ENCODE measurements at places on chromosomes 7 and 10. TPM values are rescaled to one million over a fixed set of nuclear protein-coding genes. Genes with fewer than 3 reads are reported as not detected.

GRCh38 chr10:116716381-116716780 lies 26.0 kb downstream of the HSPA12A start:
- DNase-seq, result no peak
- H3K27me3 ChIP-seq, result no peaks in the 10 kb centered on the region
- no peaks in the 10 kb centered on the region for H3K36me3 ChIP-seq
- no peak overlapping the region for H3K27ac ChIP-seq
- peaks cover 31% of the 10 kb centered on the region for H3K4me1 ChIP-seq
- H3K4me3 ChIP-seq, result no peak overlapping the region

GRCh38 chr7:30656006-30656957 lies 26.0 kb downstream of the CRHR2 start:
- no peaks in the 10 kb centered on the region for H3K36me3 ChIP-seq
- no peak for DNase-seq
- no peaks in the 10 kb centered on the region for H3K27me3 ChIP-seq
- no peak overlapping the region for H3K4me3 ChIP-seq
- no peaks in the 10 kb centered on the region for H3K4me1 ChIP-seq

Gene ZNF786
- 9.5 TPM for total RNA-seq

- H3K27ac ChIP-seq, result peak overlapping the region; percentile 86
- no peaks in the 10 kb centered on the region for H3K27me3 ChIP-seq
- H3K36me3 ChIP-seq, result no peaks in the 10 kb centered on the region
- peak overlapping the region; percentile 12 for H3K4me3 ChIP-seq
- H3K4me1 ChIP-seq, result peaks cover 21% of the 10 kb centered on the region
Observed at GRCh38 chr7:43904533-43905208, 1.7 kb downstream of the URGCP start.

Gene CNNM1
- not detected for total RNA-seq

DNA sequence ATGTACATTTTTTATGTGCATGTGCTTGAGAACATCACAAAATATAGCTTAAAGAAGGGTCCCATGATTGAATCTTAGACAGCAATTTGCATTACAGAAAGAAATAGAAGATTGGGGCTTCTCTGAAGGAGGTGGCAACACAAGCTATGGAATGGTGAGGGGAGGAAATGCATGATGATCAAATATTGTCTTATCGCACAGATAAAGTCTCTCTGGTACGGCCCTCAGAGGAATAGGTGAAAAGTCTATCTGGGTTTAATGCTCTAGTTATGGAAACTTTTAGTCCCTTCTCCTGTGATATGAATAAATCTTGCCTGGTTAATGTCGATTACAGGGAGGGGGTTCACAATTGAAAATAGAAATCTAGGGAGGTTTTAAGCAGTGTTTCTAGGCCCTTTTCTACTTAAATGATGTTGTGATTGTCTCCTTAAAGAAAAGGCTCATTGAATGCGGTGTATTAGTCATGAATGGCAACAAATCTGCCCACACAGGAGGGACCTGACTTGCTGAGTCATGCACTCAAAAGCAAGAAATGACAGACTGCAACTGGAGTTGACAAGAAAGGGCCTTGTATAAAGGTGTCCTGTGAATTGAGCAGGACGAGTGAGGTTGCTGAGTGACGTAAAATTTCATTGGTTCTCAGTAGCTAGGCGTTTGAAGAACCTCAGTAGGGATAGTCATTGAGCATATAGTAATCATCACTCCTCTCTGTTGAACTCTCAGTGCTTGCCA lies 133.4 kb upstream of the CSTF2T start:
- DNase-seq, result no peak
- H3K27me3 ChIP-seq, result no peaks in the 10 kb centered on the region
- H3K4me3 ChIP-seq, result no peak overlapping the region
- H3K27ac ChIP-seq, result no peak overlapping the region
- no peaks in the 10 kb centered on the region for H3K4me1 ChIP-seq

DNA sequence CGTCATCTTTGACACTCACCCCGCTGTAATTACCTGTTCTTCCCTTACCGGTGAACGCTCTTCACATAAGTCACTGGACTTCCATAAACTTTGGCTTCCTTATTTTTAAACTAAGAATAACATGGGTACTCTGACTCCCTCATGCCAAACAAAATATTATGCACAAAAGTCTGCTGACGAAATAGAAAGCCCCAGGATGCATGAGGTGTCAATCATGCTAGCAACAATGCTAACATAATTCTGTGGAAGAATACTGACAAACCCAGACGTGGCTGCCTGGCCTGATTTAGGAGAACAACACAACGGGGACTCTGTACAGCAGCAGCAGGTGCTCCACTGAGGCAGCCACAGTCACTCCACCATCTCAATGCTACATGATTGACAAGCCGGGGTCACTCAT lies 137.5 kb downstream of the CCDC71L start:
- DNase-seq, result no peak
- no peaks in the 10 kb centered on the region for H3K27me3 ChIP-seq
- no peak overlapping the region for H3K27ac ChIP-seq
- H3K4me3 ChIP-seq, result no peak overlapping the region
- no peaks in the 10 kb centered on the region for H3K36me3 ChIP-seq

- DNase-seq, result no peak
- H3K4me1 ChIP-seq, result peaks cover 15% of the 10 kb centered on the region
- no peaks in the 10 kb centered on the region for H3K36me3 ChIP-seq
- H3K27ac ChIP-seq, result no peak overlapping the region
- no peak overlapping the region for H3K4me3 ChIP-seq
Observed at GRCh38 chr7:27520815-27521790, 141.6 kb downstream of the HIBADH start.

- H3K4me1 ChIP-seq, result peaks cover 11% of the 10 kb centered on the region
- no peaks in the 10 kb centered on the region for H3K27me3 ChIP-seq
- H3K4me3 ChIP-seq, result no peak overlapping the region
- no peak overlapping the region for H3K27ac ChIP-seq
Observed at GRCh38 chr7:117010375-117011133, 57.3 kb downstream of the ST7 start.

Gene RBP3
- total RNA-seq, result not detected

- peaks cover 1% of the 10 kb centered on the region for H3K36me3 ChIP-seq
- H3K4me3 ChIP-seq, result peak overlapping the region; percentile 99
- H3K27ac ChIP-seq, result peak overlapping the region; percentile 92
- H3K27me3 ChIP-seq, result no peaks in the 10 kb centered on the region
- DNase-seq, result no peak
- peaks cover 32% of the 10 kb centered on the region for H3K4me1 ChIP-seq
Observed at GRCh38 chr10:97333351-97333600, 1.3 kb downstream of the FRAT2 start.

Gene KCND2
- not detected for total RNA-seq

Gene TMEM273
- not detected for total RNA-seq

Gene ARHGAP22
- 13.5 TPM for total RNA-seq

Gene NRCAM
- 85.7 TPM for total RNA-seq

DNA sequence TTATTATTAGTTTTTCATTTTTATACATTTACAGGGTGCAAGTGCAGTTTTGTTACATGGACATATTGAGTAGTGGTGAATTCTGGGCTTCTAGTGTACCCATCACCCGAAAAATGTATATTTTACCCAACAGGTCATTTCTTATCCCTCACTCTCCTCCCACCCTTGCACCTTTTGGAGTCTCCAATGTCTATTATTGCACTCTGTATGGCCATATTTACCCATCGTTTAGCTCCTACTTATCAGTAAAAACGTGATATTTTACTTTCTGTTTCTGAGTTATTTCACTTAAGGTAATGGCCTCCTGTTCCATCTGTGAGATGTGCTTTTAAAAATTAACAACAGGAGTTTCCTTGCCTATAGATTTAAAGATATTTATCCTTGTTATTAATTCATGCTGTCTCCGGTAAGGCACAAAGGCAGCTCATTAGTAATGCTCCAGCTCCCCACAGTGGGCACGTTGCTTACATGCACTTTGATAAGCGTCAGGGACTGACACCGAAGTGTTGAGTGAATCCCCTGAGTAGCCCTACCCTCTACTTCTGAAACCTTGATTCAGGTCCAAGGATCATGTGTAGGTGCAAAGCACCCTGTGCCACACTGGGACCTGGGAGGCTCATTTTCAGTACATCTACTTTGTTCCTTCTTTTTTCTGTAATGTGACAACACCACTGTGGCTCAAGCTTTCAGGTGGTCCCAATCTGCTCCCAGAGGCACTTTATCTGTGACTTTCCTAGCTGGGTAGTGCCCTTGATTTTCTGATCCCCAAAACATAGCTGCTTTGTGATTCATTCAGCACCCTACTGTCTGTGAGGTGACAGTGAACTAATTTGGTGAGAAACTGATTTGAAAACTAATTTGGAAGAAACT lies 27.3 kb downstream of the HYAL4 start:
- H3K36me3 ChIP-seq, result no peaks in the 10 kb centered on the region
- peak; percentile 68 for DNase-seq
- H3K27me3 ChIP-seq, result no peaks in the 10 kb centered on the region

DNA sequence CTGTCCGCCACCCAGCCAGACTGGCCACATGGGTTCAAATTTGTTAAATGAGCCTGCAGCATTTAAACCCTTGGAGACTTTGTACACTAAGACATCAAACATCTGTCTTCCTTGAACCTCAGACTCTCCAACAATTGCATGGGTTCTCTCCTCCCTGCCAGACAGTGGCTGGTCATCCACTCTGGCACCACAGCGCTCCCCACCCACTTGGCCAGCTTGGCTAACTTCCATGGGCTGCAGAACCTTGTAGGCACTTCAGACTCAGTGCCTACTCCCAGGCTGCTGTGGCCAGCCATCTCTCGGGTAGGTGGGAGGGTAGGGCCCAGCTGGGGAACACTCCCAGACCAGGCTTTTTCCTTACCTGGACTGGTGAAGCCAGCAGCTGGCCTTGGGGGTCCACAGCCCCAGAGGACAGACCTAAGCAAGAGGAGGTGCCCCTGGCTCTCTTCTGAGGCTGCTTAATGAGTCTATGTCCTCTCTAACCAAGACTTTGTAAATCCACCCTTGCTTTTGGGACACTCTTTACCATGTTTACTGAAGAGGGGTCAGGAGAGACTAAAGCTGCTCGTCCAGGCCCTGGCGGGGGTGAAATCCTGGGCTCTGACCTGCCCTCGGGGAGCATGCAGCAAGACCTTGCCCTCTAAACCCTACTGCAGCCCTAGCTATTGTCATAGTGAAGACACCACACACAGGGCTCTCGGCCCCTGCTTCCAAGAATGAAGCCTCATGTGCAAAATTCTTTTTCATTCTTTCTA lies 82.7 kb downstream of the ARHGAP22 start:
- H3K36me3 ChIP-seq, result no peaks in the 10 kb centered on the region
- peaks cover 8% of the 10 kb centered on the region for H3K4me1 ChIP-seq
- DNase-seq, result no peak
- H3K4me3 ChIP-seq, result no peak overlapping the region

DNA sequence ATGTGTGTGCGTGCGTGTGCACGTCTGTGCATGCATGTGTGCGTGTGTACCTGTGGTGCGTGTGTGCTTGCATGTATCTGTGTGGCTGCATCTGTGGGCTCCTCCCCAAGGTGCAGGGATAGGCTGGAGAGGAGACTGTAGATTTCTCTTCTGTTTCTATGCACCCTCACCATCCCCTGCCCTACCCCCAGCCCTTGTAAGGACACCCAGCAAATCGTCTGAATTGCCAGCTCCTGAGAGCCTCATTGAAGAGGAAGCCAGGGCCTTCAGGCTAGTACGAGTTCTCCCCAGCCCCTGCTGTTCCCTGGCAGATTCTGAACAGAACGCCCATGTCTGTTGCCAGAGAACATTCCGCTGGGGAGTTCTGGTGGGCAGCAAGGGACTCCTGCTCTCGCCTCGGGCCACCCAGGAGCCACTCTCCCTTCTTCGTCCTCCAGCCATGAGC lies 17.0 kb upstream of the TRIM8 start:
- peaks cover 38% of the 10 kb centered on the region for H3K4me1 ChIP-seq
- no peaks in the 10 kb centered on the region for H3K27me3 ChIP-seq
- peak overlapping the region; percentile 88 for H3K27ac ChIP-seq

DNA sequence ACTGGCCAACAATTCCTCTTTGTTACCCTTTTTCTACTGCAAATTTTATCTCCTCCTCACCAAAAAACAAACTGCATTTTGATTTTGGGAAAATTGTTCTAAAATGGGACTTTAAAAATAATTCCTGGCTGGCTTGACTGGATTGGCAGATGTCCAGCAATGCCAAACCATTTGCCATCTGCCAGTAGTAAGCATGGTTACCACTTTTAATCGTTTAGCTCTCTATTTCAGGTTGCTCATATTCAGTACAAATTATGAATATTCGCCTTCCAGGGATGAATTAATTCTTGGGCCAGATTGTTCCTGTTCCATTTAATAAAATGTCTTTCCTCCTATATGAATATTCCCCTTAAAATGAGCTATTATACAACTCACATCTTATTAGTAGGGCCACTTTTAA lies 35.7 kb downstream of the SMNDC1 start:
- DNase-seq, result no peak
- H3K36me3 ChIP-seq, result no peaks in the 10 kb centered on the region
- H3K4me3 ChIP-seq, result no peak overlapping the region
- no peak overlapping the region for H3K27ac ChIP-seq

DNA sequence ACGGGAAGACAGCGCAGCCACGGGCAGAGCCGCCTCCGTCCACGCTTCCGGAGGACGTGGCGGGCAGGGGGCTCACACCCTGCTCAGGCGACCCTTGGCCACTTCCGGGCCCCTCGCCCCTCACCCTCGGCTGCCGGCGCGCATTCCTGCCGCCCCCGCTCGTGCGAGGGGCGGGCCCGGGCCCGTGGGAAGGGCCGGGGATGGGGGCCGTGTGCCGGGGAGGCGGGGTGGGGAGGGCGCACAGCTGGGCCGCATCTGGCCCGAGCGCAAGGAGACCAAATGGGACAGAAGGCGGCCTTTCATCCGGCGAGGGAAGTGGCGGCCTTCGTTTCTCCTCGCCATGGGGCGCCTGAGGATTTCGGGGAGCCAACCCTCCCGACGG lies 846 bp upstream of the LFNG start:
- peak overlapping the region; percentile 56 for H3K4me3 ChIP-seq
- no peaks in the 10 kb centered on the region for H3K27me3 ChIP-seq
- H3K4me1 ChIP-seq, result peaks cover 35% of the 10 kb centered on the region
- no peaks in the 10 kb centered on the region for H3K36me3 ChIP-seq
- no peak overlapping the region for H3K27ac ChIP-seq

- DNase-seq, result no peak
- H3K4me3 ChIP-seq, result no peak overlapping the region
- H3K27me3 ChIP-seq, result no peaks in the 10 kb centered on the region
- no peaks in the 10 kb centered on the region for H3K4me1 ChIP-seq
- no peak overlapping the region for H3K27ac ChIP-seq
- no peaks in the 10 kb centered on the region for H3K36me3 ChIP-seq
Observed at GRCh38 chr7:98795741-98796493, 73.9 kb downstream of the TMEM130 start.

Gene ZEB1
- not detected for total RNA-seq

GRCh38 chr7:32347244-32347828 lies 142.8 kb downstream of the LSM5 start:
- no peak overlapping the region for H3K4me3 ChIP-seq
- DNase-seq, result no peak
- H3K27ac ChIP-seq, result no peak overlapping the region
- no peaks in the 10 kb centered on the region for H3K36me3 ChIP-seq
- H3K4me1 ChIP-seq, result no peaks in the 10 kb centered on the region
- H3K27me3 ChIP-seq, result no peaks in the 10 kb centered on the region

GRCh38 chr10:86254526-86255174 lies 111.9 kb downstream of the GRID1 start:
- no peak overlapping the region for H3K4me3 ChIP-seq
- 0 out of 2 replicates have a peak, but pooled peaks cover 1% of the 10 kb centered on the region for H3K27me3 ChIP-seq
- H3K27ac ChIP-seq, result no peak overlapping the region
- no peaks in the 10 kb centered on the region for H3K4me1 ChIP-seq

Gene CALML3
- total RNA-seq, result 0.18 TPM
